ENCODE measurements at places on chromosomes 2 and 18.

GRCh38 chr2:26395394-26395793 lies 6.3 kb upstream of the DRC1 start:
- no peak for DNase-seq

DNA sequence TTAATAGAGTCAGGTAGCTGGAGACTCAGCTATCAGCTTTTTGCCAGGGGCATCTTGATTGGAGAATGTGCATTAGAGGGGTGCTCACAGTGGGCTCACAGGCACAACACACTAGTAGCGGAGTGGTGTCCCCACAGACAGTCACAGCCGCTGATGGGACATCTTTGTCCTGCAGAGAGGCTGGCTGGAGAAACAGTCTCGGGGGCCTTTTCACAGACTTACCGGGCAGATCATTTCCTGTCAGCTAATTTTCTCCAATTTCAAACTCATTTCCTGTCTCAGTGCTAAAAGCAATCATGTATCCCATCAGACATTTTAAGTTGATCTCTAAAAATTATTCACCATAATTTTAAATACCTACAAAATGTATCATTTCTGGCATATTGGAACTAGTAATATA lies 562.6 kb downstream of the DCDC2C start:
- no peak for DNase-seq

GRCh38 chr2:25330273-25330672 lies 11.5 kb downstream of the DNMT3A start:
- DNase-seq, result no peak

DNA sequence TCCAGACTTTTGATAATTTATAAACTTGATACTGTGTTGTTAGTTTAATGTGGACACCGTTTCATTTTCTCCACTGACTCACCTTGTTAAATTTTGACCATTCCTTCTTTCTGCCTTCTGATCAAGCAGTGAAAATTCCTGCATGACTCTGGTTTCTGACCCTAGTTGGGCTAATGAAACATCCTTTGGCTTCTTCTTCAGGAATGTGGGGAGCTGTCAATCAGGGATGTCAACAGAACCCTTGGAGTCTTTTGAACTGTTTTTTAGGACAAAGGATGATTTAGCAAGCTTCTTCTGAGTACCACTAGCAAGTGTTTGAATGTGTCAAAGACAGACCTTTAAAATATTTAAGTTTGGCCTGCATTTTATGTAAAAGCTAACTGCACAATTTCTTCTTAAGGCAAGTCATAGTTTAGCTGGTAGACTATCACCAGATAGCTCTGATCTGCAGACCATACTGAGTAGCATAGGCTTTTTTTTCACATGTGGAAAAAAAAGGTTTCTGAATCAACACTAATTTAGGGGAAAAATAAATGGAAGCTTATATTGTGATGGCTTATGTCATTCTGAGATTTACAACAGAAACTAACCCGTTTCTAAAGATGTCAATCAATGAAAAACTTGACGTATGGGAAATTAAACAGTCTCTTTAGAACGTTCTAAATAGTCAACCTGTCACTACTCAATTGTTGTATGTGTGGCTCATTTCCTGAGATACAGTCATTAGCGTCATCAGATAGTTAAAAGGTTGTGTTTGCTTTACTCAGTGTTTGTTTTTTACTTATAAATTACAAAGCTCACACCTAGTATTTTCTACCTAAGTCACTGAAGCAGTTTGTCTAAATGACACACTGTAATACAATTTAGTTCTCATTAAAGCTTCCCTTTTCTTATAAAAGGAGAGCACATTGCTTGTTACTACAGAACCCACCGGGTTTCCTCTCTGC lies 311.4 kb downstream of the PTPRM start:
- DNase-seq, result no peak

- peak; percentile 64 for DNase-seq
These were observed 1.8 kb downstream of the SP3 start for GRCh38 chr2:173963323-173963816.

DNA sequence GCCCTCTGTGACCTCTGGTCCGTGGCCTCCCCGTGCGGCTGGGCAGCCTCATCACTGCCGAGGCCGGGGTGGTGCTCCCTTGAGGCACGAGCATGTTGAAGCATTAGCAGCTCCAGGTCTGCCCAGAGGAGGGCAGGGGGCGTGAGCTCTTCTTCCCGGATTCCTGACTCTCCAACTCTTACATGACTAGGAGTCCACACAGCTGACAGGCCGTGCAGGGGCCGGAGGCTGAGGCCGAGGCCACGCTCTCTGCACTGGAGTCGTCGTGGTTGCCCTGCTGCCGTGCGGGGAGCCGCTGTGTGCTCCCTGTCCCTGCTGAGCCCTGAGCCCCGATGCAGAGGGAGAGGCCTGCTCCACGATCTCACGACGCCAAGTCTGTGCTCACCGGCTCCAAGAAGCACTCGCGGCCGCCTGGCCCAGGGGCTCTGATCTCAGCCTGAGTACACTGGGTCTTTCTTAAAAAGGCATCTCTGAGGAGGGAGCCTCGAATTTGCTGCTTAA lies 19.4 kb upstream of the KCNG2 start:
- no peak for DNase-seq

DNA sequence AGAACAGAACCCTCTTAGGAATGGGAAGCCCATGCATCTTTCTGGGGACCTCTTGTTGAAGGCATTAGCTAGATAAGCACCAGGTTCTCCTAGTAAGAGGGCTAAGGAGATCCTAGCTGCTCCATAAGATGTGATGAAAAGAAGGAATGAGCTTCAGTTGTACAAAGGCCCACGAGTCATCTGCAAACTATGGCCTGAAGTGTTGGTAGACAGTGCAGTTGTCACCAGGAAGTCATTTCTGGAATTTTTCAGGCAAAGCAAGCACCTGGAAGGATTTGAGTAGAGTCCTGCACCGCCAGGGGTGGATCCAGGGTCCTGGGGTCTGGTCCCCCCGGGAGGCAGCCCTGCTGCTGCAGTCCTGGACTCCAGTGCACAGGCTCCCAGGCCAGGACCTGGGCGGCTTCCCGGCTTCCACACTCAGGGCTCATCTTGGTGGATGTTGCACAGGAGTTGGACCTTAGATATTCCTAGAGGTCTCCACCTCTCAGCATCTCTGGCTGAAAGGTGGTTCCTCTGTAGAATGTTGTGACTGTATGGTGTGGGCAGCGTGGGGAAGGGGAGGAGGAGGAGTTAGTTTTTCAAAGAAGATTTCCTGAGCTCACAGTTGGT lies 85.3 kb downstream of the LDLRAD4 start:
- DNase-seq, result no peak

DNA sequence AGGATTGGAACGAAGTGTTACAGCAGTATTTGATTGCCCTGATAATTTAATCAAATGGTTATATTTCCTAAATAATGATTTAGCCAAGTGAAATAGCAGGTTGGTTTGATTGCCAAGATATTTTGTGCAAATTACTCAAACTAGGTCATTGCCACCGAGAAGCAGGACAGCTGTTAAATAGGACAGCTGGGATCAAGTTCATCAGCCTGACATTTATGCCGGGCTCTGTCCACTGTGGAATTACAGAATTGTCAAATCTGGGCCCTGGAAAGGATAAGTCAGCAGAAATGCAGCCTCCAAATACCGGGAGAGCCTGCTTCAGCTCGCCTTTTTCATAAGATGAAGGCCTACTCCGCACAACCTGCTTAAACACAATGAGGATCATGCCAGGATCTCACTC lies 73.9 kb upstream of the RPL31 start:
- no peak for DNase-seq

- DNase-seq, result no peak
These were observed 9.7 kb downstream of the TFPI start for GRCh38 chr2:187544371-187545080.

GRCh38 chr2:74375838-74376237 lies 4.3 kb downstream of the DCTN1 start:
- no peak for DNase-seq

- DNase-seq, result no peak
These were observed 46.1 kb upstream of the RAB1A start for GRCh38 chr2:65175894-65176530.

DNA sequence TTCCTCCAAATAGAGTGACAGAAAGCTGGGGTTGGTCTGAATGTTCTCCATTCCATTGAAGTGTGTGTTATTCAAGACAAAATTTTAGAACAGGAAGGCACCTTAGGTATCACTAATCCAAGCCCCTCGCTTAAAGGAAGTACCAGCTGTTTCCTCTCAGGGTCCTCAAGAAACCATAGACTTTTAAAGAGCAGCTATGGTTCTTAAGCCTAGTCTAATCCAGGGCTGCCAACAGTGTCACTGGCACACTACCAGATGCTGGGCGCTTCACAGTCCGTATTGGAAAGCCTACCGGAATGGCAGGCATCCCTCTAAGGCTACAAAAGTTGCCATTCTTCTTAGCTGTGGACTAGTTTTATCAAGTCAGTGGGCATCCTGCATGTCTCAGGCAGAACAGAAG lies 1.9 kb downstream of the NEMP2 start:
- DNase-seq, result no peak

DNA sequence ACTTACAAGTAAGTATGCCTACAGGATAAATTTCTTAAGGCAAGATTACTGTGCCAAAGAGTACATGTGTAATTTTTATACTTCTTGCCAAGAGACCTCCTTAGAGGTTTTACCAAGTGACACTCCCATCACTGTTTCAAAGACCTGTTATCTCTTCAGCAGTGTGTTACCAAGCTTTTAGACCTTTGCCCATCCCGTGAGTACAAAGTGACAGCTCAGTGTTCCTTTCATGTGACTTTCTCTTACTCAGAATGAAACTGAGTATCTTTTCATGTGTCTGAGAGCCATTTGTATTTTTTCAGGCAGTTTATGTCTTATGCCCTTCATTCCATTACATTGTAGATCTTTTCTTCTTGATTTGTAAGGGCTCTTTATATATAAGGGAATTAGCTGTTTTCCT lies 287.5 kb upstream of the SALL3 start:
- DNase-seq, result no peak

DNA sequence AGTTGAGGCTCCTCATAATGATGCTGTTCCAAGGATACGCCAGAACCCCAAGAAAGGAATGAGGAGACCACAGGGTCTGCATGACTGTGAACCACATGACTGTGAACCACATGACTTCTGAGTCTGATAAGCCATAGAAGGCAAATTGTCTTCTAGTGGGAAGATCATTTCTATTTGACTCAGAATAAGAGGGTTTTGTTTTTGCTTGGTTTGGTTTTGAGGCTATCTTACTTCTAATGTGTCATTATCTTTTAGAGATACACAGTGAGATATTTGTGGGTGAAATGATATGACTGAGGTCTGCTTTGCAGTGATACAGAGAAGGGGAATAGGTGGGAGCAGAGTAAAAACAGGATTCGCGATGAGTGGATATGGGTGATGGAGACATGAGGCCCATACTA lies 28.9 kb upstream of the BCL2L11 start:
- DNase-seq, result no peak

- DNase-seq, result no peak
These were observed 8.9 kb upstream of the DARS1 start for GRCh38 chr2:135994281-135994680.

DNA sequence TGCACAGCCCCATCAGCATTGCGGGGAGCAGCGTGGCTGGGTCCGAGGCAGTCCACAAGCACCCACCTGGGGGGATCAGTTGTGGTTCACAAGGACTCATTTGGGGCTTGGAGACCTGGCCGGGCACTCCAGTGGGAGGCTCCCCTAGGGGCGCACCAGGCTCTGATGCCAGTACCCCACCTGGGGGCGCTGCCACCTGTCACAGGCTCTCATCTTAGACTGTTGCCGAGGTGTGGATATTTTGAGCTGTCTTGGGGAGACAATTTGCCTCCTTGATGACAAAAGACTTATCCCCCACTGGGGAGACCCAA lies 3.0 kb downstream of the ADRA2B start:
- DNase-seq, result peak; percentile 26

GRCh38 chr2:7539077-7539476 lies 621.9 kb downstream of the RNF144A start:
- no peak for DNase-seq

DNA sequence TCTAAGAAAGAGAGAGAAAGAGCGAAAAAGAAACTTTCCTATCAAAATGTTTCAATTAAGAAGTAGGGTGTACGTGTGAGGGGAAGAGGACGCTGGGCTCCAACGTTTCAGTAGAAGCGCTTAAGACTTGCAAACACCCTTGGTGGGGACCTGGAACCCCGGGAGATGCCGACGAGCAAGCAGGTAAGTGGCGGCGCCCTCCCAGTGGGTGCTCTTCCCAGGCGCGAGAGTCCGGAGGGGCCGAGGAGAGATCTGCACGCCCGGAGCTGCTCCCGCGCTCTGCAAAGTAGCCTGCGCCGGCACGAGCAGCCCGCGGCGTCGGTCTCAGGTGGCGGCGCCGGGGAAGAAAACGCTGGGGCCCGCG lies 678 bp upstream of the OTX1 start:
- peak; percentile 26 for DNase-seq

- peak; percentile 19 for DNase-seq
These were observed 5.6 kb downstream of the SLC66A3 start for GRCh38 chr2:11160731-11161455.

- DNase-seq, result no peak
These were observed 26.6 kb upstream of the NT5DC4 start for GRCh38 chr2:112694182-112694581.

DNA sequence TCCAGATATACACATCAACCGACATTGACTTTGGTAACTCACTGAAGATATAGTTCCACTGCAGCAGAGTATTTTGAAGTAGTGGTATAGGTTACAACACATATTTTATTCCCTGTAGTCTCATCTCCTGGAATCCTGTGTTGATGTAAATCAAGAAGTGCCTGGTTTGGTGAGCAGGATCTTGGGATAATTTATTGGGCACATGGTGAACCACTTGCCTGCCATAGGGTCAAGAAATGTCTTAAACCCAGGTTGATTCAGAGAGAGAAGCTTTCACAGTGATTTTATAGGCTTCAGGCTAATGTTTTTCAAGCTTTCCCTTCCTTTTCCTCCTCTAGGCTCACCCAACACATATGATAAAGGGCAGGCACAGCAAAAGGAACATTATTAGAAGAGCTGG lies 24.6 kb downstream of the CCDC85A start:
- no peak for DNase-seq

DNA sequence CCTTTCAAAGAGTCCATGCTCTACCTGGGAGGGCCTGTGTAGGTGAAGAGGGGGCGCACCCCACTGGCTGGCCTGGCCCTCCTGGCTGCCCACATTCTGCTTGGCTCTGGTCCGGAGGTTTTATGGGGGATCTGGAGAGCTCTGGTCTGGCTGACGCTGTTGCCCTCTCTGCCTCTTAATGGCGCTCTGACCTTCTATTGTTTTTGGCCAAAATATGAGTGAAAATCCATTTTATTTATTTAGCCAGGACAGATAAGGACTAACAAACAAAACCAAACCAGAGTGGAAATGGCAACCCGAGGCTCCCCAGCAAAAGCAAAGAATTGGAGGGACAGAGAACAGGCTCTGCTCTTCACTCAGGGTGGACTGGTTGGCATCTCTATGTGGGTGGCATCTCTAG lies 45.7 kb downstream of the PRKCE start:
- DNase-seq, result no peak

GRCh38 chr2:204039298-204039838 lies 102.8 kb downstream of the ICOS start:
- no peak for DNase-seq

- DNase-seq, result no peak
These were observed 34.1 kb downstream of the PIEZO2 start for GRCh38 chr18:11115276-11115675.

GRCh38 chr2:54648256-54648655 lies 75.2 kb upstream of the EML6 start:
- DNase-seq, result no peak

GRCh38 chr18:63107171-63107845 lies 212.3 kb downstream of the BCL2 start:
- DNase-seq, result no peak

GRCh38 chr2:233026198-233026813 lies 6.2 kb upstream of the NEU2 start:
- DNase-seq, result no peak
